Vagina (tissue), 2 donors: ENCODE measurements at places on chromosomes 4 and X.

- DNase-seq = no peak
Observed at GRCh38 chr4:82560853-82561785, 669 bp downstream of the TMEM150C start.

- DNase-seq = no peak
Observed at GRCh38 chrX:8755813-8756212, 23.9 kb upstream of the ANOS1 start.

DNA sequence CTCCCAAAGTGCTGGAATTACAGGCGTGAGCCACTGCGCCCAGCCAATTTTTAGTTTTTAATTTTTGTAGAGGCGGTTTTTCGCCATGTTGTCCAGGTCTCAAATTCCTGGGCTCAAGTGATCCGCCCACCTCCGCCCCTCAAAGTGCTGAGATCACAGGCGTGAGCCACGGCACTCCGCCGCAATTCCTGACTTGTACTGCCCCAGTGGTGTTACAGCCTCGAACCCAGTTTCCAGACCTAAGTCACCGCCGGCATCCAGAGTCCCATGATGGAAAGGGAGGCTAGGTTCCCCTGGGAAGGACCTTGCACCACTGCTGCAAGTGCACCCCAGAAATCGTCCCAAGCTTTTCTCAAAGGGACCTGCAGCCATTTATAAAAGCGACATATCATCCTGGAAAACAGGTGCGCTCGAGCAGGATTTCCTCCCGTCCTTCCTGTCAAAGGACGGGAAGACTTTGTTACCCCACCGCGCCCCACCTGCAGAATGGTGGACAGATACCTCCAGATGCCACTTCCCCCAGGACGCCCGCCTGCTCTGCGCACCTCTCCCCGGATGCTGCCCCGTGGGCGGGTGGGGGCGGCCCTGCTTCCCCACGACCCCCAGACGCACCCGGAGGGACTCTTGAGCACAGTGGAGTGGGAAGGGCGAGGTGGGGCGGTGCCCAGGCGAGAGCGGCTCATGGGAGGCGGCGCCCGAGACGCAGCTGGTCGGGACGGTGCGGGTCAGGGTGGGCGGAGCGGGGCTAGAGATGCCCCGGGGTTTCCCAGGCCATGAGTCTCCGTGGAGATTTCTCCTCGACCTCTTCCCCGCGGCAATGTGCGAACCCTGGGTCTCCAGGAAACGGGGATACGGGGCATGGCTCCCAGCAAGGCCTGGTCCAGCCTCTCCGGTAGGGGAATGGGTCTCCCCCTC is 947 bp upstream of the RPL10 start:
- DNase-seq = no peak

DNA sequence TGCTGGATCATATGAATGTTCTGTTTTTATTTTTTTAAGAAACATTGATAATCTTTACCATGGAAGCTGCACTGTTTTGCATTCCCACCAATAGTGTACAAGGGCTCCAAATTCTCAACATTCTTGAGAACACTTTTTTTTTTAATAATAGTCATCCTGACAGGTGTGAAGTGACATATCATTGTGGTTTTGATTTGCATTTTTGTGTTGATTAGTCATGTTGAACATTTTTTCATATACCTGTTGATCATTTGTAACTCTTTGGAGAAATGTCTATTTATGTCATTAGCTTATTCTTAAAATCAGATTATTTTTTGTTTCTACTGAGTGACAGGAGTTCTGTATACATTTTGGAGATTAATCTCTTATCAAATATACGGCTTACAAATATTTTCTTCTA is 408.5 kb downstream of the GLUD2 start:
- DNase-seq = no peak

DNA sequence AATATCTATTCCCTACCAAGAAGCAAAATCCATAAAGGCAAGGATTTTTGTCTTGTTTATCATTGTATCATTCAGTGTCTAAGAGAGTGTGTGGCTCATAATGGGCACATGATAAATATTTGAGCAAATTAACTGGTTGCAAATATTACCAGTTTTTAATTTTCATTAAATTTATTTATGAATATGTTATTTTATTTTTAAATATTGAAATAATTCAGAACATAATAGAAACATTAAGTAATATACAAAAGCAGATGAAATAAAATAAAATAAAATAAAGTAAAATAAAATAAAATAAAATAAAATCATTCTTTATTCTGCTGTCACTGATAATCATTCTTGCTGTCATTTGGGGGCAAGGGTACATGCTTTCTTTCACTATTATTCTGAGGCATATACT is 120.9 kb downstream of the NPFFR2 start:
- DNase-seq = no peak

GRCh38 chrX:72255445-72255844 is 16.6 kb upstream of the ERCC6L start:
- no peak for DNase-seq

- no peak for DNase-seq
Observed at GRCh38 chr4:20983763-20984575, 283.7 kb downstream of the PACRGL start.

DNA sequence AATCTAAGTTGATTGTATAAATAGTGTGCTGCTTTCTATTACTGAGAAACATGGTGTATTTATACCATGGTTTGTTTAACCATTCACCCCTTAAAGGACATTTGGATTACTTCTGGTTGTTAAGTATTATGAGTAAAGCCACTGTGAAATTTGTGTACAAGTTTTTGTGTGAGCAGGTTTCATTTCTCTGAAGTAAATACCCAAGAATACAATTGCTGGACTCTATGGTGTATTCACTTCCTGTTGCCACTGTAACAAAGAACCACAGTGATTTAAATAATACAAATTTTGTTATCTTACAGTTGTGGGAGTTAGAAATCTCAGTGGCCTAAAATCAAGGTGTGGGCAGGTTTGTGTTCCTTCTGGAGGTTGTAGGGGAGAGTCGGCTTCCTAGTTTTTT is 869.6 kb downstream of the CCSER1 start:
- DNase-seq = no peak

DNA sequence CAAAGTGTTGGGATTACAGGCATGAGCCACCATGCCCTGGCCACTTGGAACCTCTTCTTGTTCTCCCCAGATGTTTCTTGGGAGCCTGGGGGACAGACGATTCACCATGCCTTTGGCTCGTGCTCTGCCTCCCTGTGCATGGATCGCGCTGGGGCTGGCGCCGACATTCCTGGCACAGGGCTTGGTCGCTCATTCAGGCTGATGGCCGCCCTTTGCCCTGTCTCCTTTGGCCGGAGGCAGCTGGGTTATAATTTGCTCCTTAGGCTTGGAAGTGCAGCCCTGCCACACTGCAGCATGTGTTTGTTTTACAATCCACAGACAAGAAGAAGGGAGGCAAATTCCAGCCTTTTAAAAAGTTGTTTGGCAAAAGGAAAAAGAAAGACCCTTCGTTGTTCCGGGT is 115.3 kb downstream of the AASDH start:
- DNase-seq = peak; percentile 64

DNA sequence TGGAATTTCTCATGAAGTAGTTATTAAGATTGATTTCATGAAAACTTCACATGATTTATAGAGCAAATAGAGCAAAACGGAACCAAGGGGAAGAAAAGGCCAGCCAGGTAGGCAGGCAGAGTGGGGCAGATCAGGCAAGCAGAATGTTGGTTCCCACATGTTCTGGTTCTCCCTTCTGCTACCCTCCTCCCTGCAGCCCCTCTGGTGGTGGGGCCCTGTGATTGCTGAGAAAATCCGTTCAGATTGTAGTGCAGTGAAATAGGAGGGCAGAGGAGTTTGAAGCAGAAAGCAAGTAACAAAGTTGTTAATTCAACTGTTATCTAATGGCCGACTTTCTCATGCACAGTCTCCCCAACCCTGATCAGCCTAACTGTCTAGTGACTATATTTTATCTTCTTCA is 185.3 kb downstream of the MID1IP1 start:
- no peak for DNase-seq

DNA sequence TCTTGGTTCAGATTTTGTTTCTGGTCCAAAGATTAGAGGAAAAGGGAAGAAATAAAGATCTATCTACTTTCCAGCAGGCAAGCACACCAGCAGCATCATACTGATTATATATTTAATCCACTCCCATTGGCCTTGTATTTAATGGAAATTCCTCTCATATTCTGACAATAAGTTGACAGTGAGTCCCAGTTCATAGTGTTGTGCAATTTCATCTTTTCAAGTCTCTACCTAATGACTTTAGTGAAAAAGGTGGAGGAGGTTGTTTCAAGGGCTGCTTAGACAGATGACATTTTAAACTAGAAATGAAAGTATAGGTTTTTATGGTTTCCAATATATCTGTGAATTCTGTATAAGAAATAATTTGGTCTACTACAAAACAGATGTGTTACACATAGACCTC is 298.6 kb downstream of the PABPC4L start:
- no peak for DNase-seq

GRCh38 chr4:142124874-142125273 is 488.5 kb downstream of the IL15 start:
- DNase-seq = no peak

- DNase-seq = no peak
Observed at GRCh38 chr4:83370640-83370906, 35.9 kb upstream of the HPSE start.

DNA sequence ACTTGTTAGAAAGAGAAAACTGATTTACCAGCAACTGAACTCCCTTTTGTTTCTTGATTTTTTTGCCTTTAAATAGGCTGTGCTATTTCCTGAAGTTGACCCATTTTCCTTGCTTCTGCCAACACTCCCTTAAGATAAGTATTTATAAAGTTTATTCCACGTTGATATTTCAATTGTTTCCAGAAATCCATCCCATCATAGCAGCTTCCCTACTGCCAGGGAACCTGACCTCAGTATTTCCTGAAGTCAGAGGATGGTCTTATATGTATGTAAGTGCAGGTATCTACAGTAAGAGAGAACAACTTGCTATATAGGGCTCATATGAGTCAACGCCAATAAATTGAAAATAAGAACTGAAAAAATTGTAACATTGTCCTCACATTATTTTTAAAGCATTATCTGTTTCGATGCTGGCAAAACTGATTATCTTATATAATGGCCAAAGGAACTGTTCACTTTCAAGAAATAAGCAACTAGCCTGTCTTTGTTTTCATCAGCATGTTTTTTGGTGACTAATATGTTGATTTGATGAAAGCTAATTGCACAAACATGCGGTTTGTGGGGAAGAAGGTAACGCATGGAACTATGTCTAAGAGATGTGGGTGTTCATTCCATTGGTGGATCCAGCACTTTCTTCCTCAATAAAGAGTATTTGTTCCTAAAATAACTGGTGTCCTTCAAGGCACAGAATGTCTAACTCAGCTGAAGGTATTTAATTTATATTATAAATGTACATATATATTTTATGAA is 4.7 kb downstream of the LIMCH1 start:
- no peak for DNase-seq

- no peak for DNase-seq
Observed at GRCh38 chr4:129614611-129615010, 518.7 kb downstream of the C4orf33 start.

- DNase-seq = peak; percentile 97
Observed at GRCh38 chr4:13174001-13174400, 310.1 kb downstream of the RAB28 start.

- DNase-seq = no peak
Observed at GRCh38 chr4:41339812-41340809, 83.4 kb downstream of the UCHL1 start.

- no peak for DNase-seq
Observed at GRCh38 chrX:104972737-104973136, 247.8 kb downstream of the TEX13A start.

DNA sequence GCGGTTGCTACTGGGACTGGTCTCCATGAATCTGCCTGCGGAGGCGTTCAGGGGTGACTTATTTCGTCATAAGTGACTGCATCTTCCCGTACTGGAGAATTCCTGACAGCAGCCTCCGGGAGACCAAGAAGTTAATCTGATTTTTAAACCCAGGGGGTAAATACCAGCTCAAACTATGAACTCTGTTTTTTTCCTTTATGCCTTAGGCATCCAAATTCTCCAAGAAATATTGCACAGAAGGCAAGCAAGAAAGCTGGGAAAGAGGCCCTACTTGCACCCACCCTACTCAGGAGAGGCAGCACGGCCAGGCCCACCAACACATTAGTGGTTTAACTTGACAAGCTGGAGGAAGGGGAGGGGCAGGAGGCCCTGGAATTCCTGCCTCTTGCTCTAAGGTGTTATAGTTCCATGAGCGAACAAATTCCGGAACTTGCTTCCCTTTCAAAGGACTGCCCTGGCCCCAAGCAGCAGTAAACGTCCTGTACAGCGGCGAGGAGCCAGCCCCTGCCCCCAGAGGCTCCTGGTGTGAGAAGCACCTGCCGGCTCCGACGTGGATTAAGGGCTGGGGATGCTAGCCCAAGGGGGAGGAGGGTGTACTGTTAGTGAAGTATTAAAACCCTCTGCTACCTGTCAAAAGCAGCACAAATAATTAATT is 177.2 kb downstream of the AFAP1 start:
- no peak for DNase-seq

DNA sequence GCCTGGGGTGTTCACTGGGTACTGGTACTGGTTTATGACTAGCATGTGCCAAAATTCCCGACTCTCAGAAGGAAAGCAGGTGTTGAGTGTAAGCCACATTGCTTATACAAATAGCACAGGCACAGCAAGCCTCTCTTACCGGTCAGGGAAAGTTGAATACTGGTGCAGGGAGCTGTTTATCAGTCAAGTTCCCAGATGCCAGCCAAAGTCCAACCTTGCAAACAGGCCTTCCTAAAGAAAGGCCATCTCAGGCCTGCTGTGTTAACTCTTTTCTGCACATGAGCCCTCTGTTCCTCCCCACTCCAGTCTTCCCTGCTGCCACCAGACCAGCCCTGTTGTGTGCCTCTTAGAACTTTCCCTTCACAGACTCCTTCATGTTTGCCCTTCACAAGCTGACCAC is 34.2 kb downstream of the PKD2 start:
- no peak for DNase-seq

- no peak for DNase-seq
Observed at GRCh38 chrX:66191563-66191962, 27.5 kb downstream of the HEPH start.

DNA sequence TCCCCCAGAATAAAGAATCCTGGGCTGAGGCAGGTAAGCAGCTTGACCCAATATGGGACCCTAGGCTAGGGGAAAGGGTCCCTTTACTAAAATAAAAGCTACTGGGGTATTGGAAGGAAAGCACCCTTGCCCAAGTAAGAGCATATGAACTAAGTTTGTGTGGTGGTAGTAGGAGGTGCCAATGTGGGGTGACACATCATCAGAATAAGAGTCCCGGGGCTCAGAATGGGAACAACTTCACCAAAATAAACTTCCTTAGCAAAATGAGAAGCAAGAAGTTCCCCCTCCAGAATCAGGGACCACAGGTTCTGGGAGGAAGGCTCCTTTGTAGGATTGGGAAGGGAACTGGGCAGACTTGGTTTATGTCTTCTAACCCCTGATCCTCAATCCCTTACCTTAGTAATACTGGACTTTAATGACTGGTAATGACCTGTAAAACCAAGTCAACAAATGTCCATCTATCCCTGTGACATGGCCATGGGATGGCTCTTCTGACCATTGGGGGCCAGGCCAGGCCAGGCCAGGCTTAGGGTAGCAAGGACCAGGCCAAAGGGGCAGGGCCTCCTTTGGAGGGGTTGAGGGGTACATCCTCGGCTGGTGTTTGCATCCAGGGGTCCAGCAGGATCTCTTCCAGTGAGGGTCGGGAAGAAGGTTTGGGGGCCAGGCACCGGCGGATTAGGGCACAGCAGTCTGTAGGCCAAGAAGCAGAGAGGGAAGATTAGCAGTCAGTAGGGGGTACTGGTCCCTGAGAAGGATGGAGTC is 2.3 kb upstream of the SLC35A2 start:
- no peak for DNase-seq

GRCh38 chrX:12865359-12865758 is 1.5 kb upstream of the TLR7 start:
- no peak for DNase-seq
